C1 segment of cervical spinal cord (tissue), 14 donors: ENCODE measurements at places on chromosomes 4 and X.
A peak's percentile ranks its signal among the peaks of the same experiment; 100 is the strongest.

DNA sequence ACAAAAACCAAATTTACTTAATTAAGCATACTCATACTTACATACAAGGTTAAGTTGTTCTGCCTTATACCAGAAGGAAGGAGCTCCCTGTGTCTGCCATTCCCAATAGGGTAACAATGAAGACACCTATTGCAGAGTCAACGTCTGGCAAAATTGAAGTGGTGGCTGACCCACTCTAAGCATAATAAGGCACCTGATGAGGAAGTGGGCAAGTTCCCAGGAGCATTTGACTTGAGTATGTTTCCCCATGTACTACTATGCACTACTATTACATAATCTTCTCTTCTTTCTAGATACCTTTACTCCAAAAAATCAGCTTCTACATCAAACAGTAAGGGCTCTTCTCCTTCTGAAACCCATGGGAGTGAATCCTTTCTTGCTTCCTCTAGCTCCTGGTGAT lies 591.5 kb downstream of the PPARGC1A start:
- DNase-seq, result no peak

DNA sequence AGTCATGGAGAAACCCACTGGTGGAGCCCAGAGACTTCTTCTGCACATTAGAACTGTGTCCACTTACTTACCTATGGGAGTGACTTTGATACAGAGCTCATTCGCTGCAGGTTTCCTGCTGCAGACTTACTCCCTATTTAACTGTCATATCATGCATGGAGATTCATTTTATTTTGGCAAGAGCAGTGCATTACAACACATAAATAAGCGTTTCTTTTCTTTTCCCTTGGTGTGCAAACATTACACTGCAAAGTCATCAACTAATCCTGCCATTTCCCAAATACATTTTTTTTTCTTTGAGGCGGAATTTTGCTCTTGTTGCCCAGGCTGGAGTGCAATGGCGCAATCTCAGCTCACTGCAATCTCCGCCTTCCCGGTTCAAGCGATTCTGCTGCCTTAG lies 230.9 kb upstream of the SFRP2 start:
- no peak for DNase-seq

DNA sequence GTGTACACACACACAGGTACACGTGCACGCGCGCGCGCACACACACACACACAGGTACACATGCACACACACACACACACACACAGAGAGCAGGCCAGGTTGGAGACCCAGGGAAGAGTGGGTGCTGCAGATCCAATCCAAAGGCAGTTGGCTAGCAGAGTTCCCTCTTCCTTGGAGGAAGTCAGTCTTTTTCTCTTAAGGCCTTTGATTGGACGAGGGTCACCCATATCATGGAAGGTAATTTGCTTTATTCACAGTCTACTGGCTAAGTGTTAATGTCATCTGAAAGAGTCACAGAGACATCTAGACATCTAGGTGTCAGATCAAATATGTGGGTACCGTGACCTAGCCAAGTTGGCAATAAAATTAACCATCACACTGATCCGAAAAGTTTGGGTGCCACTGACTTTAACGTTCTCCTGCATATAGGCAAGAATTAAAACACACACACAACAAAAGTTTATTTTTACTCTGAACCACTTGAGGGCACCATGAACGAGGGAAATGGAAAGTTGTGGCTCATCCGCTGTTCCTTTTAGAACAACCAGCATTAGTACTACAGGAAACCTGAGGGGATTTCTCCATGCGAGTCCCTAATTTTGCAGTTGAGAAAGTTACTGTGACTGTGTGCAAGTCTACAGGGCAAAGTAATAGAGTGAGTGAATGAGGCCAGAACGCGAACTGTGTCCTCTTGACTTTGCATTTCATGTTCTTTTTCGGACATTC lies 66.0 kb upstream of the STOX2 start:
- DNase-seq, result no peak

DNA sequence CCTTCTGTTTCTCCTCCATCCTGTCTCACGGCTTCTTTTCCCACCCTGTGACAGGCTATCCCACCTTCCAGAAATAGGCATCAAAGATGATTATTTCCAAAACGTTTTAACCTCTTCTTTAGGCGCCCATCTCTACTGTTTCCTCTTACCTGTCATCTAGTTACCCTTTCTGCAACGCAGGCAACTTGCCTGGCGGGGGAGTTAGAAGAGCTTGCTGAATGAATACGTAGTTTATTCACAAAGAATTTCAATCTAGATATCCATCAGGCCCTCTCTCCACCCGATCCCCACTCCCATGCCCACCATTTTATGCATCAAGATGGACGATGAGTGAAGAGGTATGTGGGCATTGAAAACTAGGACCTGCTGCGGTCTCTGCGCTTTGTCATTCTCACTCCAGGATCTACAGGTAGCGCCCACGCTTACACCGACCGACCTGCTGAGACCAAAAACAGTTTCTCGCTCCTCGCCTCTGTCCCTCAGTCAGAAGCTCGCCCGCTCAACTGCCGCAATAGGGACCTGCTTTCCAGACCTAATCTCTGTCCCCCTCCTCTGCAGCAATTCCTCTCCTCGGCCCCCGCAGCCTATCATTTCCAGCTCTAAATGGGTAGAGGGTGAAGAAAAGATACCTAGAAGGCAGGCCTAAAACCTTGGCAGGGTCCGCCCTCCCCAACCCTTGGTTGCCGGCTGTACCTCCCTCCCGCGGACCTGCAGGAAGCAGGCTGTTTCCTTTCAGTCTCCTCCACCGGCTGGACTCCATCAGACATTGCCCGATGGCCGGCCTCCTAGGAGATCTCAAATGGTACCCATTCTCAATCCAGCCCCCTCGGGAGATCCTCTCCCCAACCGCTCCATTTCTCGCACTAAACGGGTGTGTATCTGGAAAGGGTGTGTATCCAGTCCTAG lies 624 bp downstream of the BEX5 start:
- DNase-seq, result peak; percentile 15

DNA sequence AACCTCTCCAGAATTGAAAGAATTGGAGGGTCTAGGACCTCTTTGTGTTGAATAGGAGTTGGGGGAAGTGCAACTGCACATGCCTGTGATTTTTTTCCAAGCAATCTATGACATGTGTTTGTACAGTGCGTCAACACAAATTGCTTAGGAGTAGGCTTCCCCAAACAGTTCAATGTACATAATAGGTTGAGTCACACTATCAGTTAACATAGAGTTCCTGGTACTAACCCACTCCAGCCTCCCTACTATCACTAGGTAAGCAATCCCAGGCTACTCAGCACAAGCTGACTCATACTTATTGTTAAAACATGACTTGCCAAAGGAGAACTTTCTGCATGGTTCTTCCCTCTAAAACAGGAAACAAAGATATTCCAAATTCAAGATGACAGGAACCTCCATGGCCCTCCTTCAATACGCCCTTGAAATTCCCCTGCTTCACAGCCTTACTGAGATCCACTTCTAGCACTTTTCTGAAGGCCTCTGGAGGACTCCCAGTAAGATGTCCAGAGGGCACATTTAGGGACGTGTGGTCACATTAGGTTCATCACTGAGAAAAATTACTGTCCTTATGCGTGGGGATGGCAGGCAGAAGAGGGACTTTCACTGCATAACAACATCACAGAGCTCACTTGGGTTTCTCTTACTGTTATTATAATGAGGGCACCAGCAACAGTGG lies 8.4 kb upstream of the VSIG1 start:
- DNase-seq, result no peak

- peak; percentile 89 for DNase-seq
Observed at GRCh38 chrX:49753691-49754090, 57.9 kb upstream of the PAGE1 start.

DNA sequence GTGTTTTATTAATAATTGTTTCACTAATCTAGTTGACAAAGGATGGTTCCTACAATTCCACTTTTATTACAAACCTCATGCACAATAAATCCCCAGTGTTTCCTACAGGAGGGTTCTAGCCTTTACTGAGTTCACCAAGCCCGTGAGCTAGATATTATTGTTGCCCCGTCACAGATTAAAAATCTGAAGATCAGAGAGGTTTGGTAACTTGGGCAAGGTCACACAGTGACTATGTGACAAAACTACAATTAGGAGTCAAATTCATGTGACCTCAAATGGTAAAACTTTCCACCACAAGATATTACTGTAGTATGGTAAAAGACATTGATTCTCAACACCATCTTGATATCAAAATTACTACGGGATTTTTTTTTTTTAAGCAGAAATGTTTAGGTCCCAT lies 124.6 kb downstream of the BTC start:
- DNase-seq, result no peak

GRCh38 chr4:15938182-15938581 lies 358 bp downstream of the FGFBP1 start:
- DNase-seq, result no peak

DNA sequence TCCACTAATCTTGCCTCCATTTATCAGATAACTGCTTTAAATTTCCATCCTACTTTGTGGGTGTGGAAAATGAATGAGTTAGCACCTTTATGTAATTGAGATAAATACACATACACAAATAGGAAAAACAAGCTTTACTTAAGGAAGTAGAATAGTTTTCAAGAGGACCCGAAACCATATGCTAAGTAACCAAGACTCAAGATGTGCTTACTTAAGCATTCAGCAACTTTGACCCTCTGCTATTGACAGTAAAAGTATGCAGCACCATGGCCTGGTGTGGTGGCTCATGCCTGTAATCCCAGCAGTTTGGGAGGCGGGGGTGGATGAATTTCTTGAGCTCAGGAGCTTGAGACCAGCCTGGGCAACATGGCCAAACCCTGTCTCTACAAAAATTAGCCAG lies 29.9 kb downstream of the RNF175 start:
- no peak for DNase-seq

- DNase-seq, result no peak
Observed at GRCh38 chr4:170591076-170591475, 501.3 kb upstream of the AADAT start.
